Activated CD4-positive, alpha-beta T cell treated with anti-CD3 and anti-CD28 coated beads, Interleukin-2, amount 50 U/mL, for 1 hour (primary cell): ENCODE measurements at places on chromosomes 16 and 17.
A peak's percentile ranks its signal among the peaks of the same experiment; 100 is the strongest.

DNA sequence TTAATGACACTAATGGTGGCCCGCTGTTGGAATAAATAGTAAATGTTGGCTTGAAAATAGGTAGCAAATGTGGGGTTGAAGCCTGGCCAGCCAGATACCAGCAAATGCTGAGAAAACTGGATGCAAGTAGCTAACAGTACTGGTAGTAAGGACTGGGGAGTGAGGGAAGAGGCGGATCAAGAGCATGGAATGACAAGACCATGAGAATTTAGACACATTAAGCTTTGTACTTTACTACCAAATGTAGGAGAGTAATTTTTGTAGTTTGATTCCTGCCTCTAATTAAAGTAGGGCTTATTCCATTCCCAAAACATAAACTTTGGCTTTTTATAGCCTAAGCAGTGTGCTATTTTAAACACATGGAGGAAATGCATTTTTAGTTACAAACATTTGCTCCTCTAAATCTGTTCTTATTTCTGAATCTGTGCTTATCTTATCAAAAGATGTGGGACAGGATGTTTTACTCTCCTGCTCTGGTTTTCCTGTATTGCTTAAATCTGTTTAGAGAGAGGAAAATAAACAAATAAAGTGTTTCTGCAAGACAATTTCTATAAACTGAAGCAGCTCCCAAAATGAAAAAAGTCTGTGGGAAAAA is 44.1 kb downstream of the CFDP1 start:
- DNase-seq = no peak

- no peak for DNase-seq
Observed at GRCh38 chr17:79629548-79630049, 18.7 kb upstream of the RBFOX3 start.

DNA sequence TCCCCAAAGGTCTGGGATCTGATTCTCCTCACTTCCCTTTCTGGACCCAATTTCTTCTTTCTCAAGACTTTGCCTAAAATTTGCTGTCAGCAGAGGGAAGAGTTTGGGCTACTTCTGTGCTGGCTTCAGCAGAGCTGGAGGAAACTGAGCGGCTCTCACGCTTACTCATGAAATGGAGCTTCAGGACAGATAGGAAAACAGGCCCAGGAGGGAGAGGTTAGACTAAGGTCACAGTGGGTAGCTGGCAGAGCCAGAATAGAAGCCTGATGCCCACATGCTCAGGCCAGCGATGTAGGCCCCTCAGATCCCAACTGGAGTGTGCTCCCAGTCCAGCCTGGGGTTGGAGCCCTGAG is 593 bp downstream of the SLC38A7 start:
- no peak for DNase-seq

- DNase-seq = no peak
Observed at GRCh38 chr17:8019166-8019565, 16.8 kb downstream of the GUCY2D start.

DNA sequence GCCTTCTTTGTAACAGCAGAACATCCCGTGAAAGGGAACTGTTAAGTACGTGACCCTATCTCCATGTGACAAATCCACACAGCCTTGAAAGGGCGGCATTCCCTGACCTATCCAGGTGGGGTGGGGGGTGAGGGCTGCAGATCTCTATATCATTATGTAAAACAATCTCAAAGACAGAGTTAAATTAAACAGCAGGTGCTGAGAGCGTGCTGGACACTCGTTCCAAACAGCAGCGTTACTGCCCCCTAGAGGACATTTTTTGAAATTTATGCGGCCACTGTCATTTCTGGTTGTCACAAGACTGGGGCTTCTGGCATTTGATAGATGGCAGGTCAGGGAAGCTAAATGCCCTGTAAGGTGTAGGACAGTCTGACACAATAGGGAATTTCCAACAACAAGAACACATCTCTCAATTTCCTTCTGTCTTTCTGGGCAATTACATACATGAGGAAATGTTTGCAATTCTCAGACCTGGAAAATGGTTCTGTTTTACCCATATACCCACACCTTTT is 6.7 kb upstream of the SLC25A39 start:
- DNase-seq = peak; percentile 66

- DNase-seq = no peak
Observed at GRCh38 chr16:77600555-77600954, 121.8 kb upstream of the NUDT7 start.

- DNase-seq = no peak
Observed at GRCh38 chr16:77500286-77500598, 65.4 kb upstream of the ADAMTS18 start.

DNA sequence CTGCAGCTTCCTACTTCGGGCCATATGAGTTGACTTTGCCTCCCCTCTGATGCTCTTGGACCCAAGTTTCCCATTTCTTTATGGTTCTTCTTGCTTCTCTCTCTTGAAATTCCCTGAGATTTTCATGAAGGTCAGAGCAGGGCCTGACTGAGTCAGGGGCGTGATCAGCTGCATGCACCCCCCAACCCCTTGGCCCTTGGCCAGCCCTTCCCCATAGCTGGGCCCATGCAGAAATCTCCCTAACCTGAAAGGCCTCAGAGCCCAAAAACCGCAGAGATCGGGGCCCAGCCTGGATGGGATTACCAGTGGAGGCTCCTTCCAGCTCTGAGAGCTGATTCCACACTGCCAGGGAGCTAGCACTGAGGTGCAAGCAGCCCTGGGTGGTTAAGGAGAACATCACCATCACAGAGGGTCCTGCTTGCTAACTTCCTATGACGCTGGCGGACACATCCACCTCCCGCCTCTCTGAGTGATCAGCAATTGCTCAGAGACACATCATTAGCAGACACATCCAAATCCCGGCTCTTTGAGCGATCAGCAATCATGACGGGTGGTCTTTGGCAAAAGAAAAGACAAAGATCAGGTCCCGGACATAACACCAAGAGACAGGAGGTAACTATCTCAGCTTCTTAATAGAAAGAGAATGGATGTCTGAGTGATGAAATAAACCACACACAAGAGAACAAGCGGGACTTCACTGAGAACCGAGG is 161.5 kb downstream of the C16orf78 start:
- no peak for DNase-seq

DNA sequence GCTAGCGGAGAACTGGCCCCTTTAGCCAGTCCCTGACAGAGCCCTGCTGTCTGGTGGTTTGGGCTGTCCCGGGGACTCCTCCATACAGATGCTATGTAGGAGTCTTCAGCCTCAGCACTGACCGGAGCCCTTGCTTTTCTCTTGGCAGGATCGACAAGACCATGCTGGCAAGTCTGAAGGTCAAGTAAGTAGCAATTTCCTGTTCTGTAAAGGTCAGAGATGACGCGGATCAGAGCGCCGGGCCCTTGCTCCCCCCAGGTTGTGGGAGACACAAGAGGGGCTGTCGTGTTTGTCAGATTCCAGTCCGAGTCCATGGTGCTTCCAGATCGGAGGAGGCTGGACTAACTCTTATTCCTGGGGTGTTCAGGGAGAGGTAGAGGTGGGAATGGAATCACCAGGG is 4.1 kb downstream of the RAP1GAP2 start:
- DNase-seq = no peak

GRCh38 chr16:53745086-53745485 is 41.1 kb downstream of the FTO start:
- no peak for DNase-seq

GRCh38 chr17:10192972-10193371 is 5.4 kb downstream of the GAS7 start:
- no peak for DNase-seq

DNA sequence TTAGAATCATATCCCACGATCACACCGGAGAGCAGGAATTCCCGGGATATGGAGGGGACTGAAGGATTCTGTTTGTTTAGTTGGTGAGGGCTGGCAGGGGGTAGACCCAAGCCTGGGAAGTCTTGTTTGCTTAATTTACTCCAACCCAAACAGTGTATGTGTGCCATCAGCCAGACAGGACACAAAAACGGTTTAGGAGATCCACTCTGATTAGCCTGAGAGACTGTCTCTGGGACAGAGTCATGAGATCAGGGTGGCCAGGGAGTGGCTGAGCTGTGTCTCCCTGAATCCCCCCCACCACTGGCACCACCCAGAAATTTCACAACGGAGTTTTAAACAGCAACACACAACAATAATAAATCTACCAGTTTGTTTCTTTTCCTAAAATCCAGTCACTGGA is 127.0 kb downstream of the RBFOX3 start:
- DNase-seq = no peak

GRCh38 chr16:78217276-78217675 is 117.8 kb downstream of the WWOX start:
- DNase-seq = no peak

DNA sequence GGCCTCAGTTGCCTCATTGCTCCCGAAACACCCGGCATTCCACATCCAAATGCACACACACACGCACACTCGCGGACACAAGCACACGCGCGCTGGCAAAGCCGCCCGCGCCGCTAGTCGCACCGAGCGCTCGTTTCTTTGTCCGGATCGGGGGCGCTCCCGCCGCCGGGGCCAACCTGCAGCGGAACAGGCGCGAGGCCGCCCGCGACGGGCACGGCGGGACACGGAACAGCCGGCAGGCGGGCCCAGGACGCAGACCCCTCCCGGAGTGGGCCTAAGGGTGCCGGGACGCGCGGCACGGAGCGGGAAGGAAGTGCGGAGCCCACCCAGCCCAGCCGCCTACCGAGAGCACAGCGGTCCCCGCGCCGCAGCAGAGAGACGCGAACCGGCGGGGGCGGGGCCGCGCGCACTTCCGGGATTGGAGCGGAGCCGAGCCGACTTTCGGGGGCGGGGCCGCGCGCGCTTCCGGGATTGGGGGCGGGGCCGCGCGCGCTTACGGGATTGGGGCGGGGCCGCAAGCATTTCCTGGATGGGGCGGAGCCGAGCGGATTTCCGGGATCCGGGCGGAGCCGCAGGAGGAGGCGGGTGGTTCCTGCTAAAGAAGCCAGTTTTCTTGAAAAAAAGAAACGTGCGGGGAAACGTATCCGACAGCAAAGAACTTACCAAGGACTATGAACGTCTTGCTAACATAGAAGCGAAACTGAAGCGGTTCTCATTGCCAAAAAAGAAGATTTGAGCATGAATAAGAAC is at the start of gene CYBC1:
Gene CYBC1 (minus strand): TSS at position 396 of the 750 bp plus-strand sequence. CDS start 1,498 bp downstream, outside the sequence.
- DNase-seq = peak; percentile 94

- no peak for DNase-seq
Observed at GRCh38 chr17:4463818-4464476, 30.2 kb downstream of the SPNS3 start.

GRCh38 chr16:12685806-12686205 is 117.9 kb downstream of the CPPED1 start:
- no peak for DNase-seq

GRCh38 chr17:72064606-72065193 is 56.1 kb upstream of the SOX9 start:
- no peak for DNase-seq

DNA sequence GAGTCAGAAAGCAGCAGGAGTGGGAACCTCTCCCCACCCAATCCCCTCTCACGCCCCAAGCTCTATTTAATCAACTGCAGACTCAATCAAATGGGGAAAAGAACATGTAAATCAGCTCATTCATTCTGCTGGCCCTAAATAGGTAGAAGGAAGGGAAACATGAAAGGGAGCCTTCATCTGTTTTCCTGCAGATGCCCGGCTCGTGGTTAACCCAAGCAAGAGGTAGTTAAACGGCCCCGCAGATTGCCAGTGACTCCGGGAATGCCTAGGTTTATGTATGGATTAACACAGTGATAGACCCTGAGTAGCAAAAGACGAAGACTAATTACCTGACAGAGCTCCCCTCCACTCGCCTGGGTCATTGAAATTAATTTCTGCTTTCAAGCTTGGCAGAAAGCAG is 542.0 kb downstream of the WWOX start:
- no peak for DNase-seq

DNA sequence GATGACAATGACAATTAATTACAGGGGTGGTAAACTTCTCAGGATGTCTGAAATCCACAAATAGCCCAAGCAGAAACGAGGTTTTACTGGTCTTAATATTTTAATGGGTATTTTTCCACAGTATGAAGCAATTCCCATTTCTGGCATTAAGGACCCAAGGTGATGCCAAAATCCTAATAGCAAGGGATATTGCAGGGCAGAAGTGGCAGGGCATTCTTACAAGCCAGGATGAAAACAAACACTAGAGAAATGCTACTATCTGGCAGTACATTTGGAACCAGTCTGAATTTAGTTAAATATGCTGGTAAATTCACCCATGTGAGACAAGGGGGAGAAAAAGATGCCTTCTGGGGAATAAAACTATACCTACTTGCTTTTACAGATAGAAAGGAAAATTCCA is 45.2 kb downstream of the RND2 start:
- DNase-seq = no peak

GRCh38 chr17:6775871-6776405 is at the start of gene FBXO39:
TSS of gene FBXO39 (plus strand) at chr17:6776215. CDS start at chr17:6779869, 3,654 bp downstream.
- DNase-seq = no peak

- no peak for DNase-seq
Observed at GRCh38 chr17:9839433-9839832, 13.7 kb downstream of the GLP2R start.

DNA sequence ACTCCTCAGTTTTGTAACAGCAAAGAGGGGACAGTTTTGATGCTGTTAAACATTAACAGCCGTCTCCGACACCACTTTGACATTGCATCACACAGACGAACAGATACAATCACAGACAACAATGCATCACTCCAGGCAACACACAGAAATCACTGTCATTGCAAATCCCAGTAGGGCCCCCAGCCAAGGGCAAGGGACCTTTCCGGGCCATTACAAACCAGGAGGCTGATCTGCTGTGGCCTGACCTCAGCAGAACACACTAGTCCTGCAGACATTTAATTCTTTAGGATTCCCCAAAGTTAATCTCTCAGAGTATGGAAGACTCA is 136.2 kb upstream of the RCVRN start:
- DNase-seq = no peak

- no peak for DNase-seq
Observed at GRCh38 chr17:32636598-32637218, 149.9 kb downstream of the CDK5R1 start.

DNA sequence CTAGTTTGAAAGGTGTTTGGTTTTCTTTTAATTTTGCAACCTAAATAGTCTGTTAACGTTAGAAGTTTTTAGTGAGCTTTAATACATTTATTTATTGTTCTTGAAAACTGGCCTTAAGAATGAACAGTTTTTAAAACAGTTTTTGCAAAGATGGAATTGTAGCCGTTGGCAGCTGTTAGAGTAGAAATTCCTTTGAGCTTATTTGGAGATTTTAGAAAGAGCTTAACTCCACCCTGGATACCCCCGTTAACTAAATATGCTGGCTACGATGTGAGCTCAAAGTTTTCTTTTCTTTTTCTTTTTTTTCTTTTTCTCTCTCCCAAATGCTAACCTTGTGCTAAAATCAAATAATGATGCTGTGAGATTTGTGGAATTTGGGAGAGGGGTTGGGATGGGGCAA is 75.2 kb downstream of the COX10 start:
- no peak for DNase-seq

DNA sequence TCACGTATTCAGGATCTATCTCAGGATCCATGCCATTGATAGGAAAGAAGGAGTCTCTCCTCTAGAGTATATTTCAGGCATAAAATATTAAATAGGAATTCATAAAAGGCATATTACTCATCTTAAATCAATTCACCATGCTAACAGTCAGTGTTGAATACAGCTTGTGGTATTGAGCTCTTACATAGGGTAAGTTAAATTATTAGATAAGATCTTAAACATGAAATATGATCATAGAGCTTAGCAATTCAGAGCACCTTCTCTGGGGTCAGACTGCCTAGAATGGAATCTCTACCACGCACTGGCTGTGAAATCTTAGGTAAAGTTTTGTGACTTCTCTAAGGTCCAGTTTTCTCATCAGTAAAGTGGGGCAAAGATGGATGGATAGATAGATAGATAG is 20.7 kb downstream of the MARCHF10 start:
- DNase-seq = no peak

- no peak for DNase-seq
Observed at GRCh38 chr17:8489841-8490240, 54.2 kb downstream of the NDEL1 start.
